ENCODE measurements at places on chromosomes 13 and 19.

GRCh38 chr13:77724092-77724491, 26.6 kb downstream of the SLAIN1 start:
- no peak for DNase-seq

- no peak for DNase-seq
Measured at GRCh38 chr19:51259348-51260245, 8.7 kb downstream of the SIGLECL1 start.

GRCh38 chr13:71306821-71307220, 560.2 kb downstream of the DACH1 start:
- no peak for DNase-seq

- DNase-seq = no peak
Measured at GRCh38 chr13:111486801-111487200, 166.4 kb downstream of the TEX29 start.

DNA sequence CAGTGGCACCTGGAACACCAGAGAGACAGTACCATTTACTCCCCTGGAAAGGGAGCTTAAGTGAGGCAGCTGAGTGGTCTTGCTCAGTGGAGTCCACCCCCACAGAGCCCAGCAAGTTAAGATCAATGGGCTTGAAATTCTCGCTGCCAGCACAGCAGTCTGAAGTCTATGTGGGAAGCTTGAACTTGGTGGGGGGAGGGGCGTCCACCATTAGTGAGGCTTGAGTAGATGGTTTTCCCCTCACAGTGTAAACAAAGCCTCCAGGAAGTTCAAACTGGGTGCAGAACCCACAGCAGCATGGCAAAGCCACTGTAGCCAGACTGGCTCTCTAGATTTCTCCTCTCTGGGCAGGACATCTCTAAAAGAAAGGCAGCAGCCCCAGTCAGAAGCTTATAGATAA, 30.3 kb upstream of the CEACAM4 start:
- no peak for DNase-seq

Measured in stimulated activated CD4-positive, alpha-beta T cell treated with anti-CD3 and anti-CD28 coated beads, Interleukin-15, amount 100 ng/mL, for 1 hour (primary cell).